Erythroblast (primary cell): ENCODE measurements at places on chromosomes 4 and X.
A peak's percentile ranks its signal among the peaks of the same experiment; 100 is the strongest.

DNA sequence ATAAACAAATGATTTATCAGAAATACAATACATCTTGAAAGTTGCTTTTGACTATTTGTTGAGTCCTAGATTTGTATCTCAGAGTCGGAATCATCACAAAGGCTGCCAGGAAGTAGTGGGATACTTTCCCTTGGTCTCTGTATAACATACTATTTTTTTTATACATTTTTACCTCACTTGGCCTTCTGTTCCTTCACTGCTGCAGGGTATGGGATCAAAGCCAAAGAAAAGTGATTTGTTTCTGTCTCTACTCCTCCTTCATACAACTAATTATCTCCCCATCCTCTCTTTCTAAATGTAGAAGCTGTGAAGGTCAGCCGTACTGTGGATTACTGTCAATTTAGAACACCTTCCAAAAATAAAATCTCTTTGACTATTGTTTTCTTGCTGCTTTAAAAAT is 24.9 kb downstream of the PALLD start:
- DNase-seq: no peak

DNA sequence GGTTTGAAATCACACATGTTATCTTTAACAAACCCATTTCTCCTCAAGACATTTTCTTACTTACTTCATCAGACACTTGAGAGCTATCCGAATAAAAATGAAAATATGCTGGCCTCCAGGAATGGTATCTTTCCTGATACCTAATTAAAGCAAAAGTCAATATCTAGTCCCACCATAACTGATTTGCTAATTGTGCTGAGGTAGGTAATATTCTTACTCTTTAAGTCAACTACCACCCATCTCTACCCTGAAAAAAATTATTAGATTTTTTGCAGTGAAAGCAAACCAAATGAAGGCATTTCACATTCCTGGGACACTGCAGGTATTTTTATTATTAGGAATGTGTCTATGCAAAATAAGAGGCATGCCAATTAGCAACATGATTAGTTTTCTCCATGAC is 175.8 kb downstream of the QDPR start:
- DNase-seq: no peak

- no peak for DNase-seq
Observed at GRCh38 chr4:138702190-138702824, 313.3 kb upstream of the NOCT start.

GRCh38 chr4:6591313-6591712 is 16.3 kb downstream of the MAN2B2 start:
- DNase-seq: peak; percentile 67

DNA sequence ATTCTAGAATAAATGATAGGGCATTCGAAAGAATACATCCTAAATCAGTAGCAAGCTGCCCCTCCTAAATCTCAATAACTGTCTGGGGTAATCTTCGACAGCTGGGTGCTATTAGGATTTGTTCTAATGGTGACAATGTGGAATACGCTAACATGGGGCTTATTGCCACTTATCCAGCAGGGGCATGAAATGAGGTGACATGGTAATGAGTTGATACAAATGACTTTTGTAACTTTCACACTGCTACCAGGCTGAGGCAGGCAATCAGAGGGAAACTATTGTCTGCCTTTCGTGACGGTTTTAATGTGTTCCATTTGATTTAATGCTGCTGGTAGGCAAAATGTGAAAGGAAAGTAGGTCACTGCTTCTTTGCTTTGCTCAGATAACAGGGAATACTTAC is 1047.4 kb upstream of the PABPC4L start:
- no peak for DNase-seq

GRCh38 chr4:85925071-85925470 is 434.8 kb downstream of the MAPK10 start:
- no peak for DNase-seq

DNA sequence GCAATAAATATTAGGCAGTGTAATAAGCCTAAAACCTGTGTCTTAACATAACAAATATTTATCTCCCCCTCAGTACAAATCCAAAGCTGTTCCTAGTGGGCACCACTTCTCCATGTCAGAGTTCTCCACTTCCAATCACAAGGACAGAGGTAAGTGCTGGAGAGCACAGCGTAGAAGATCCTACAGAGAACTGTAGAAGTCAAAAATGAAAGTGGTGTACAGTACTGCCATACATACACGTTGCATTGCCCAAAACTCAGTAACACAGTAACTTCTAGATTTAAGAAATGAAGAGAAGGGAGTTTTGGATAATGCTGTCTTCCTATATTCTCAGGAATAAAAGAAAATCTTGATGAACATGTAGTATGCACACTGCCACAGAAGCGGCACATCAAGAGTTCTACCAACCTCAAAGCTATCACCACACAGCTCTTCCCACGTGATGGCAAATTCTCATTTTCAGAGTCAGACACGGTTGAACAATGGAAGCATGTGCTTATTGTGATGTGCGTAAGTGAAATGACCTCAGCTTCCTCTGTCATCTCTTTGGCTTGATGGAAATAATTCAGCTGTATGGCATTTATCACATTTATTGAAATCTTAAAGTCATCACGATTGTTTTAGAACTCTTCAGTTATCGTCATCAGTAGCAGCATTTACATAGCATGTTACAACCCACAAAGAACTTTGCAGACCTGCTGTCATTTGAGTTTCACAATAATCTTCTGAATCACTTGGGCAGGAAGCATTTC is 27.1 kb upstream of the SPANXN4 start:
- DNase-seq: no peak

GRCh38 chrX:38260231-38260630 is 39.6 kb upstream of the SRPX start:
- DNase-seq: peak; percentile 4

- DNase-seq: no peak
Observed at GRCh38 chr4:122854447-122855352, 28.1 kb downstream of the FGF2 start.

DNA sequence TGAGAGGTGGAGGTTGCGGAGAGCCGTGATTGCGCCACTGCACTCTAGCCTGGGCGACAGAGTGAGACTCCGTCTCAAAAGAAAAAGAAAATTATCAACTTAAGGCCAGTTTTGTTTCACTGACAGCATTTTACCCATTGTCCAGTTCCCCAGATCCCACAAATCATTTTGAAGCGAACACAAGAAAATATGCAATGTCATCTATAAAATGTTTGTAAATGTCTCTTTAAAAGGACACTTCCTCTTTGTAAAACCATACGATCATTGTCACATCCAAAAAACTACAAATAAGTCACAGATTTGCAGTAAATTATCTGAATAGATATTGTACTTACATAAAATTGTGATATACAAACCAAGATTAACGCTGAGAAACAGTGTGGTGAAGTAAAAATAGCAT is 147.6 kb downstream of the ATRX start:
- no peak for DNase-seq

DNA sequence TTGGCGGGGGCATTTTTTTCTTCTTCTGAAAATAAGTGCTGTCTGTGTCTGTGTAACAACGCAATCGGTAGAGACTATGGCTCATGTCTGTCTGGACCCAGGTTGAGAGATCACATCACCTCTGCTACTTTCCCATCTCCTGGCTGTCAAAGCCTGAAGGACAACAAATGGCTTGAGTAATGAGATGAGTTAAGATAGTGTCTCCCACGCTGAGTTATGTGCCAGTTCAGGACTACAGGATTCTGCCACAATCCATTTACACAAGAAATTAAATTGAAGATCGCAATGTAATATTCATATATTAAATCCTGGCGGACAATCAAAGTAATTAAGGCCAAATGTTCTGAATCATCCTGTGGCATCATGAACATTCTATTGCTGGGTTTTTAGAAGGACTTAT is 16.5 kb upstream of the ARHGAP36 start:
- no peak for DNase-seq

DNA sequence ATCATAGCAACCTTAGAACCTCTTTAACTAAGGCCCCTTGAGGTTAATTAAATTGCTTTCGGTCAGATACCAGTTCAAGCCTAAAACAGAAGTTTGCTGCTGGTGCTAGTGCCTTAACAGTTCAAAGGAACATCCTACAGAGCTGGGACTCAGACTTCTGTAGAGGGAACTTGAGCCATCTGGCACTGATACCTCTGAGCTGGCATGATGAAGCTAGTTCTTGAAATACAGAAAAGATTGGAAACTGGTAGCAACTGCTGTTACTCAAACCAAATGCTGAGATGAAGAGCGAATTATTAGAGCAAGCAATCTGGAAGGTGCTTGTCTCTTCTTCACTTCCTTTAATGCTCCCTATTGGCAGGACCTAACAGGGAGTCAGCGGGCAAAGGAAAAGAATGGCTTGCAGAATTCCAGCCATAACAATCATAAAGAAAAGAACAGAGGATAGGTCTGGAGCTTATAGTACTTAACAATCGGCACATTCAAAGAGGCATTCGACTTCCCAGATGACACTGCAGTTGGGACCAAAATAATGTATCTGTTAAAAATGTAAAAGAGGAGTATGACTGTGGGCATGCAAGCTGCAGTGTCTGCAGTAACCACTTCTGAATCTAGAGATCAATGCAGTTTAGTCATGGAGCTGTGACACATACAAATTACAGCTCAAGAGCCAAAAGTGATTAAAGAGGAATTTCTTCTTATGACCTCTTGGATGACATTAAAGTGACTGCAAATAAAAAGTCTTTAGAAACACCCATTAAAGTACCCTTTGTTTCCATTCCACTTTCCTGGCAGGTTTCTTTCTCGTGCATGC is 298.9 kb downstream of the PDGFC start:
- DNase-seq: no peak

DNA sequence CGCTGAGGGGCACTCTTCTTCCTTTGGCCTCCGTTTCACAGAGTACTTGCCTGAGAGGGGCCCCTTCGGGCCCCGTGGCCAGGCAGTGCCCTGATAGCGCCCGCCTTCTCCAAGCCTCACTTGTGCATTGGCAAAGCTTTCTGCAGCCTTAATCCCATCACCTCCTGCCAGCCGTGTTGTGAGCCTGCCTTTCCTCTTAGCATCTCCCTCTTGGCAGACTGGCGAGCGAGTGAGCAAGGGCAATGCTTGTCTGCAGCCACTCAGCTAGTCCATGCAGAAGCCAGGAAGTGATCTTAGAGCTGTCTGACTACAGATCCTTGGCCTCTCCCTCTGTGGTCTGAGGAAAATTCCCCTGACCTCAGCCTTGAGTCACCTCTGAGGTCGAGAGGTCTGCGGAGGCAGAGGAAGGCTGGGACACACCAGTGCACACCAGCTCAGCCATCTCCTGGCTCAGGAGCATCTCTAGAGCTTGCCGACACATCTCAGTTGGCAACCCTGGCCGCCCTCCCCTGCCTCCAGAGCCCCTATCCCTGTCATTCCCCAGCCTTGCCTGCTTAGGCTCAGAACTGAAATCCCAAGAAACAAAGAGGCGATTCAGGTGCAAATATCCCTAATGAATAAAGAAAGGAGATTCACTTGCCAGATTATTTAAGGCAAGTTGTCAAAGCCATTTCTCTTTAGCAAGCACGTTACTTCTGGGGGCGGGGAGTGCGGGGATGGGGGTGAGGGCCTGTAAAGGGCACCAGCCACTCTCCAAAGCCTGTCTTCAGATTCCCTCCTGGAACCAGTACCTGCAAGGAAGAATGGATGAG is 143.5 kb upstream of the MAMLD1 start:
- DNase-seq: no peak

- DNase-seq: no peak
Observed at GRCh38 chr4:13918991-13919441, 291.5 kb upstream of the BOD1L1 start.

DNA sequence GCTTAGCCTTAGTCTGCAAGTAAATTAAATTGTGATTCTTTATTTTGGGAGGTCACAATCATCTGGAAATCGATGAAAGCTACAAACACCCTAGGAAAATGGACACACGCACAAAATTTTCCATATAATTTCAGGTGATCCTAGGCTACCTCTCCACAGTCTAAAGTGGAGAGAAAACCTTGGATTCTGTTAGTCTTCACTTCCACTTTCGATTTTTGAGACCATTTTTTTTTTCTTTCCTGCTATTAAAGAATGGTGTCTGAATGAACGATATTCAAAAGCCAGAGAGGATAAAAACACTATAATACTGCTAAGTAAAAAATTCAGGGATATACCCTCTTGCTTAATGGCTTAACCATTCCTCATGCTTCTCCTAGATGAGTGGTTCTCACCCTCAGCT is 1.7 kb downstream of the FBXL5 start:
- peak; percentile 53 for DNase-seq

DNA sequence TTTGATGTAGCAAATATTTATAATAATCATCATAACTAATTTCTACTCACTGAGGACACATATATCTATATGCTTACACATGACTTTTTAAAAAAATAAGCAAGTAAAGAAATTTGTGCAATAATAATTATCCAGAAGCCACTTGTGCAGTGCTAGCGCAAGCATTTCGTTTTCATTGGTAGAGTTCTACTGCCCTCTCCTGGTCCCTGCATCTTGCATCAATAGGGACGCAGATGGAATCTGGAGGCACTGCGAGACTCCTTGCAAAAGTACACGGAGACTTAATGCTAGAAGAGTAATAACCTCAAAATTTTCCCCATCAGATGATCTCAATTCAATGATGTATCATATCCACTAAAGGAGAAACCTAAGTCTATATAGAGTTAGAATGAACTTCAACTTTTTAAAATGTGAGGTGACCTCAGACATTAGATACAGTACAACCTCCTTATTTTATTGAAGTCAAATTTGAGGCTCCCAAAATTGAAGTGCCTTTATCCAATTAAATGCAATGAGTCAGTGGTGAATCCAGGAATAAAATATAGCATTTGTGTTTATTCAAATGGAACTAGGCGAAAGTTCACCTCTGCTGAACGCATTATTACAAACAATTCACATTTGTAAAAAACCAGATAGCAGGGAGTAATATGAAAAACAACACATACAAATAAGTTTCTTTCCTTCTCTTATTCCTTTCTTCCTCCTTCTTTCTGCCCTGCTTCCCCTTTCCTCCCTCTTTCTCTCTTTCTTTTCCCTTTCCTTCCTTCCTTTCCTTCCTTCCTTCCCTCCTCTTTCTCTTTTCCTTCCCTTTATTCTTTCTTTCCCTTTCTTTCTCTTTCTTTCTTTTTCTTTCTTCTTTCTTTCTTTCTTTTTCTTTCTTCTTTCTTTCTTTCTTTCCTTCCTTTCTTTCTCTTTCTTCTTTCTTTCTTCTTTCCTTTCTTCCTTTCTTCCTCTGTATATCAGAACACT is 450.0 kb downstream of the ANKRD50 start:
- DNase-seq: peak; percentile 73

- DNase-seq: no peak
Observed at GRCh38 chrX:4263030-4263803, 549.8 kb upstream of the PRKX start.

- no peak for DNase-seq
Observed at GRCh38 chr4:110869862-110870572, 247.1 kb upstream of the PITX2 start.

DNA sequence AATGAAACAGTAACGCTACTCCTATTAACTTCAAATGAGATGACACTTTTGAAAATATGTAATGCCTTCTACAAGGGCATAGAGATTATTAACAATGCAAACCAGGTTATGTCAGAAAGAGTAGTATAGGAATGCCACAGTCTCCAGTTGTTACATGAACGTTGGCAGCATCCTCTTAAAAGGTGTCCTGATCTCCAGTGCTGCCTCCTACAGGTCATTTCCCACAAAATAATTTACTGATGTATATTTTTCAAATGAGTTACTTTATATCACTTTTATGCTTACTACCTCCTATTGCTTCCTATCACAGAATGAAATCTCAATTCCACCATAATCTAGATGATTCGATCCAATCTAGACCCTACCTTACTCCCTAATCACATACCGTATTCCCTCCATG is 195.2 kb upstream of the EPHA5 start:
- peak; percentile 18 for DNase-seq

GRCh38 chr4:24802648-24803047 is 7.3 kb downstream of the SOD3 start:
- DNase-seq: no peak

- DNase-seq: no peak
Observed at GRCh38 chr4:154450966-154451365, 40.6 kb downstream of the DCHS2 start.

GRCh38 chr4:73018595-73018994 is 50.9 kb downstream of the COX18 start:
- DNase-seq: no peak
